ENCODE measurements at places on chromosomes 4 and X.
A peak's percentile ranks its signal among the peaks of the same experiment; 100 is the strongest.

- DNase-seq: no peak
Observed at GRCh38 chrX:41686788-41687187, 2.0 kb upstream of the GPR34 start.

- DNase-seq: peak; percentile 52
Observed at GRCh38 chr4:140168474-140168873, 14.5 kb upstream of the MAML3 start.

- peak; percentile 36 for DNase-seq
Observed at GRCh38 chr4:48683784-48684666, 96.1 kb downstream of the FRYL start.

- peak; percentile 59 for DNase-seq
Observed at GRCh38 chrX:101668143-101668542, 8.5 kb upstream of the ARMCX2 start.

DNA sequence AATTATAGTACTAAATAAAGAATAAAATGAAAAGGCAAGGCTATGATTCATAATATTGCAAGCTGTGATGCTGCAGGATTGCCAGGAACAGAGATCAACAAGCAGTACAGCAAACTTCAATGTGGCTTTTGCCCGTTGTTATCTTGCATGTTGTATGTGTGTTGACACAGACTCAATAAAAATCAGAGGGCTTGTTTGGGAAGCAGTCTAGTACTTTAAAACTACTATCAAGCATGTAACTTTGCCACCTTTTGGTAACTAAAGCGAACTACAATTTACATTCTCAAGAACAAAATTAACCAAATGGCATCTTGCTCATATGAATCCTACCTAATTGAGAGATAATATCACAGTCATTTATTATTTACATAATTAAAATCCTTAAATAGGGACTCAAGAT, 79.8 kb upstream of the GPM6A start:
- DNase-seq: peak; percentile 30

DNA sequence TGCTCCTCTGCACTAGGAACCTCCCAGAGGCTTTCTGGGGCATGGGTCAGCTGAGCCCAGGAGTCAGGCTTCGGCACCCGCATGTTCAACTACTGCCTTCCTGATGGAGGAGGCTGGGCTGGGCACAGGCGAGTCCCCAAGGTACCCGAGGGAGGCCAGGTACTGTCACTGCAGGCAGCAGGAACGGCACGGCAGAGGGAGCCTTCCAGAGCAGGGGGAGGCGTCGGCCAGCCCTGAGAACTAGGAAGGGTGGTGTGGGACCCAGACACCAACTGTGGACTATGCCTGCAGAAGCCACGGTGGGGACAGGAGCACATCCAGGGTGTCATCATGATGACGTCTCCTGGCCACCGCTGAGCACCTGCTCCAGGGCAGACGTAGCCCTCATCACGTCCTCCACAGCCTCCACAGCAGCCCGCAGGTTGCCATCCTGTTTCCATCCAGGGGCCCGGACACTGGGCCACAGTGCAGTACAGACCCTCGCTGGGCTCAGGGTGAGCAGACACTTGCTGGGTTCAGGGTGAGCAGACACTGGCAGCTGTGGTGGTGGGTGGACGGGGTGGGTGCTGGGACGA, 40.8 kb downstream of the SORCS2 start:
- DNase-seq: no peak

DNA sequence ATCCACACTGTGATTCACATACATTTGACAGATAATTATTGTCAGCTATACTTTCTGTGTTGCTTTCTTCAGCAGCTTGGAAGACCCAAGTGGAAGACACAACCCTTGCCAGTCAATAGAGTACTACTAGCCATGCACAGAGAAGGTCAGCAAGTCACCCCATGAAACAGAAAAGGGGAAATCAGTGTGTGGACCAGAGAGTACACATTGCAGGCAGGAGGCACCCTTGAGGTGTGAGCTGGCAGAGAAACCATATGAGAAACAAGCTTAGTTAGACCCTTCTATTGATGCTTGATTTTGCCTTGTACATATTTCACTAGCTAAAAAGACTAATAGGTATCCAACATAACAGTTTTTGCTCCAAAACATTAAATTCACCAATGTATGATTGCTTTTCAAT, 99.5 kb downstream of the NLGN4X start:
- no peak for DNase-seq

DNA sequence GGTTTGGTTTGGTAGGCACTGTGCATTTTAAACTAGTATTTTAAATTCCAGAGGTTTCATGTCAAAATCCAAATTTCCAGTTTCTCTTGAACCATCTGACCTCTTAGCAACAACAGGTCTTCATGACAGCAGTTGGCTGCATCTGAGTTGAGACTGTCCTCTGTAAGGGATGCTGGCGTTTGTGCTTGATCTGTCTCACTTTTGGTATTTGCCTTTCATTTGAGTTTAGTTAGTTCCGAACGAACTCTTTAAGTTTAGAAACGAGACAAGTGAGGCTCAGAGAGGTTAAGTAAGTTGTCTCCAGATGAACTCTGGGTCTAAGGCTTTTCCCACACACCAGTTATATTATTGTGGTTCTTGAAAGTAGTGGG, 29.1 kb downstream of the SPARCL1 start:
- no peak for DNase-seq

Measured in mesendoderm (in vitro differentiated cells).